Right ventricle myocardium superior (tissue), 1 donor: ENCODE measurements at places on chromosomes 2 and 18. TPM values are rescaled to one million over a fixed set of nuclear protein-coding genes. Genes with fewer than 3 reads are reported as not detected.

DNA sequence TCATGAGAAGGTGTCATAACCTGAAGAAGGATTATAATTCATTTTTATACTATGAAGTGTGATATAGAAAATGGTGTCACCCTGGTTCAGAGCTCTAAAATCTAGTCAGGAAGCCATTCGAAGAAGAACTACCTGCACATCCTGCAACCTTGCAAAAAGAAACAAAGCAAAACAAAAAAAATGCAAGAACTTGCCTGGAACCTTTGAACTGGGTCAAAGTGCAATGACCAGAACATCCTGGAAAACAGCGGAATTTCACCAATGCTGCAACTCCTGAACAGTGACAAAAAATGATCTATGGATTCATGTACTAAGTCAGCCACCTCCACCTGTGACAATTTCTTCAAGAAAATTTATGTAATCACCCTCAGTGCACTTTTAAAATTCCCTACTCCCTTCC is 1083.3 kb upstream of the GYPC start:
- DNase-seq = no peak

DNA sequence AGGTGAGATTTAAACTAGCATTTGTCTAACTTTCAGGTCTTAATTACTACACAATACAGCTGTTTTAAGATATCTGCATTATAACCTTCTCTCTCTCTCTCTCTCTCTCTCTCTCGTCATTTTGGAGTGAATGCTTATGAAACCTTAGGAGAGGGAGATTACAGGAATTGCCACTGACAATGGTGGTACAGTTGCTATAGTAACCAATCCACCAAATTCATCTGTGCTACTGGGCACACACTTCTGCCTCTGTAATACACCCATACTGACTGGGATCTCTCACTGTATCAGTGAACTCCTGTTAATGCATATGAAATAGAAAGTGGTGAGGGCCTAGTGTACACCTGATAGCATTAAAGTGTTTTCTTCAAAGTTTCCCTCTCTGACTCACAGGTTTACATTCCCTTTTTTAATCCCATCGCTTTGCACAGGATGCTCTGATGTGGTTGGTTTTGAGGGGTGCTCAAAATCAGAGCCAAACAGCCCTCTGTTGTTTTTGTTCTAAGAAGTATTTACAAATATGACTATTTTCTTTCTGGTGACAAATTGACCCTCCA is 13.1 kb downstream of the KLHL14 start:
- DNase-seq = no peak

- no peak for DNase-seq
These were observed 75.1 kb downstream of the CIB4 start for GRCh38 chr2:26566081-26566375.

The REG3G gene
- not detected for total RNA-seq

The GNAL gene
- 5.1 TPM for total RNA-seq

The EIF5B gene
- 84.7 TPM for total RNA-seq

The RAX gene
- total RNA-seq = not detected
